Pancreas (tissue), 10 donors: ENCODE measurements at places on chromosomes 6 and 20.

DNA sequence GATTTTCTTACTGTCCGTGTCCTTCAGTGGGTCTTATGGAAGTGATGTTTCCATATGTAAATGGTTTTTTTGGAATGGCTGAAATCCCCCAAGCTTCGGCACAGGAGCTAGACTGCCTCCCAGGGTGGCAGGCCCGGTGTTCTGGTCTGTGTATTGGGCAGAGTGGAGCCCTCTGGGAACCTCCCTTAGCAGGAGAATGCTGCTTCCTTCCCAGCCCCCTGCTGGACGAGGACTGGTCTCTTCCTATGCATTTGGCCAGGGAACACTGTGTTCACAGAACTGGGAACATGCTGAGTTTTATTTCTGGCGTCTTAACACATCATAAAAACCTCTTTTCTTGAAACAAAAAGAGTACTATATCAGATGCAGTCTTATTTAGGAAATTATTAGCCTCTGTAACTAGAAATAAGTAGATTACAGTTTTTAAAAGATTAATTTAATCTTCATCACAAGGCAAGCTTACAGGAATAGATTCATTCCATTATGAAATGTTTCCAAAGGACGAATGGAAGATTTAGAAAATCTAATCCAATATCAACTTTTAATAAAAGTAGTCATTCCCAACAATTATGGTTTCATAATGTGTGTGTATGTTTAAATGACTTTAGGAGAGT lies 56.6 kb downstream of the SYTL3 start:
- H3K36me3 ChIP-seq: no peaks in the 10 kb centered on the region
- H3K27ac ChIP-seq: peak overlapping the region; percentile 24
- peaks cover 20% of the 10 kb centered on the region for H3K4me1 ChIP-seq
- H3K27me3 ChIP-seq: no peaks in the 10 kb centered on the region

GRCh38 chr6:136465766-136466303 lies 84.4 kb downstream of the MAP7 start:
- peaks cover 1% of the 10 kb centered on the region for H3K4me1 ChIP-seq
- DNase-seq: no peak
- H3K27ac ChIP-seq: no peak overlapping the region
- H3K4me3 ChIP-seq: no peak overlapping the region
- no peaks in the 10 kb centered on the region for H3K27me3 ChIP-seq
- no peaks in the 10 kb centered on the region for H3K36me3 ChIP-seq

- DNase-seq: no peak
- H3K27me3 ChIP-seq: no peaks in the 10 kb centered on the region
- H3K27ac ChIP-seq: no peak overlapping the region
- H3K4me3 ChIP-seq: no peak overlapping the region
- no peaks in the 10 kb centered on the region for H3K4me1 ChIP-seq
Observed at GRCh38 chr6:153016846-153017245, 14.3 kb upstream of the MTRF1L start.

GRCh38 chr6:158207422-158207788 lies 39.3 kb downstream of the GTF2H5 start:
- H3K27me3 ChIP-seq: no peaks in the 10 kb centered on the region
- no peak overlapping the region for H3K4me3 ChIP-seq
- no peak for DNase-seq

- H3K27ac ChIP-seq: no peak overlapping the region
- no peaks in the 10 kb centered on the region for H3K36me3 ChIP-seq
- no peak overlapping the region for H3K4me3 ChIP-seq
- no peak for DNase-seq
Observed at GRCh38 chr20:47508278-47508677, 6.6 kb downstream of the NCOA3 start.

- H3K27me3 ChIP-seq: no peaks in the 10 kb centered on the region
- DNase-seq: no peak
- H3K4me3 ChIP-seq: no peak overlapping the region
- H3K27ac ChIP-seq: no peak overlapping the region
- no peaks in the 10 kb centered on the region for H3K4me1 ChIP-seq
- H3K36me3 ChIP-seq: no peaks in the 10 kb centered on the region
Observed at GRCh38 chr20:4325548-4326187, 310.3 kb upstream of the RNF24 start.
